Activated CD8-positive, alpha-beta T cell treated with anti-CD3 and anti-CD28 coated beads, Interleukin-2, amount 10 ng/mL, durations not matched to agents 7 days and 5 days (primary cell): ENCODE measurements at places on chromosomes 5 and 9.
A peak's percentile ranks its signal among the peaks of the same experiment; 100 is the strongest.

DNA sequence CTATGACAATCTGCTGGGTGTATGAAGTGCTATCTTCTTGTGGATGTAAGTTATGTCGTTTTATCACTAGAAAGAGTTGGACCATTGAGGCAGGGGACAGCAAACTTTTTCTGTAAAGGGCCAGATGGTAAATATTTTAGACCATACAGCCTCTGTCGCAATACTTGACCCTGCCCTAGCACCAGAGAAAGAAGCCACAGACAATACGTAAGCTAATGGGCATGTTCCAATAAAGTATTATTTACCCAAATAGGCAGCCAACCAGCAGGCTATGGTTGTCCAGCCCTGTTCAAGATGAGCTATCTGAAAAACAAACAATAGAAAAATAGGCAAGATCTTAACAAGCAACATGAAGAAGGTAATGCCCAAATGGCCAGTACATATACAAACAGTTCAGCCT is 36.4 kb downstream of the MTX3 start:
- H3K27me3 ChIP-seq, result peaks cover 4% of the 10 kb centered on the region
- DNase-seq, result no peak
- no peak overlapping the region for H3K27ac ChIP-seq
- no peaks in the 10 kb centered on the region for H3K36me3 ChIP-seq
- no peaks in the 10 kb centered on the region for H3K4me1 ChIP-seq

DNA sequence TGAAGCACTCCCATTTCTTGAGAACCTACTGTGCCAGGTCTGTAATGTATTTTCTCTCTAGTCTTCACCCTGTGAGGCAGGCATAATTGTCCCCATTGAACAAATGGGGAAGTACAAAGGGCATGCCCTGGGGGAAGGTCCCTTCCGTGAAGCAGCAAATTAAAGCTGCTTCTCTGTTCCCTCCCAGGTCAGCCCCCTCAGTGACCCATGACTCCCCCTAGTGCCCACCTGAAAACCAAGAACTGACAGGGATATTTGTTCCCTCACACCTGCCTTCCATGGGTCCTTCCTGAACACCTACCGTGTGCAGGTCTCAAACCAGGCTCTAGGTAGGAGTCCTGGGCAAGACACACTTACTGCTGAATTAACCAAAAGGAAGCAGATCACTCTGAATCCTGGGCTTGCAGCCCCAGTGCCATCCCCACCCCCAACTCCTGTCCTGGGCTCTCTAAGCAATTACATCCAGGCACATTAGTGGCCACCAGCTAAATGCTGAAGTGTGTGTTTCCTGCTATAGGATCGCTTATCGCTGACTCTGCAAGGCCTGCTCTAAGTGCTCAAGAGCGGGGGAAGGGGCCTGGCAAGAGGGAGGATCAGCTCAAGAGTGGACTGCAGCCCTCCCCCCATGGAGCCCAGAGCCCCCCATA is 254.8 kb downstream of the CDK5RAP2 start:
- DNase-seq, result no peak
- no peaks in the 10 kb centered on the region for H3K36me3 ChIP-seq

GRCh38 chr5:122073018-122073417 is 5.0 kb downstream of the LOX start:
- peaks cover 27% of the 10 kb centered on the region for H3K27me3 ChIP-seq
- no peaks in the 10 kb centered on the region for H3K36me3 ChIP-seq
- no peak for DNase-seq
- peaks cover 12% of the 10 kb centered on the region for H3K4me1 ChIP-seq

DNA sequence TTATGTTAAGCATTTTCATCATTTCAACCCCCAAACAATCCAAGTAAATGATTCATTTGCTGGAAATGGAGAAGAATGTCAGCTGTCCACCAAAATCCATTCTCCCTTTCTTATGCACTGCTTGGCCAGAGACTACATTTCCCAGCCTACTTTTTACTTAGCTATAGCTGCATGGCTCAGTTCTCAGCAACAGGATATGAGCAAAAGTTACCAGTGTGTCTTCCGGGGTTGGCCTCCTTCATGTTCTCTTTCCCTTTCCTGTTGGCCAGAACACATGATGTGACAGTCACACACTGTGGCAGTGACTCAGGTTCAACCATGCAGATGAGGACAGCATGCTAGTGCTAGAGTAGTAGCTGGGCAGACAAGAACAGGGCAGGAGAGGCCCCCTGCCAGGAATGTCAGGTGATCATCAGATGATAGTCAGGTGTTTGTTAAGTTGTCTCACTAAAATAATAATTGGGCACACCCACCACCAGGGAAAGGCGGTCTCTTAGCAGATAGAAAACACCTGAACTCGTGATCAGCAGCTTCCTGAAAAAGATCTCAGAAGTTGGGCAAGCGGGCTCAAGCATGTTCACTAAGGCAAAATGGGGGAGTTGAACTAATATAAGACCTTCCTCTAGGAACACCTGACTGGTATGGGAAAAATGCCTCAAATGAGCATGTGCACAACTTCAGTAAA is 12.2 kb downstream of the GPR150 start:
- DNase-seq, result peak; percentile 85
- no peak overlapping the region for H3K4me3 ChIP-seq
- H3K27ac ChIP-seq, result peak overlapping the region; percentile 91
- peaks cover 12% of the 10 kb centered on the region for H3K27me3 ChIP-seq

GRCh38 chr5:108729242-108729615 is 18.5 kb upstream of the FER start:
- H3K27me3 ChIP-seq, result peaks cover 53% of the 10 kb centered on the region
- no peak for DNase-seq
- peaks cover 17% of the 10 kb centered on the region for H3K4me1 ChIP-seq
- no peak overlapping the region for H3K4me3 ChIP-seq
- H3K36me3 ChIP-seq, result no peaks in the 10 kb centered on the region

DNA sequence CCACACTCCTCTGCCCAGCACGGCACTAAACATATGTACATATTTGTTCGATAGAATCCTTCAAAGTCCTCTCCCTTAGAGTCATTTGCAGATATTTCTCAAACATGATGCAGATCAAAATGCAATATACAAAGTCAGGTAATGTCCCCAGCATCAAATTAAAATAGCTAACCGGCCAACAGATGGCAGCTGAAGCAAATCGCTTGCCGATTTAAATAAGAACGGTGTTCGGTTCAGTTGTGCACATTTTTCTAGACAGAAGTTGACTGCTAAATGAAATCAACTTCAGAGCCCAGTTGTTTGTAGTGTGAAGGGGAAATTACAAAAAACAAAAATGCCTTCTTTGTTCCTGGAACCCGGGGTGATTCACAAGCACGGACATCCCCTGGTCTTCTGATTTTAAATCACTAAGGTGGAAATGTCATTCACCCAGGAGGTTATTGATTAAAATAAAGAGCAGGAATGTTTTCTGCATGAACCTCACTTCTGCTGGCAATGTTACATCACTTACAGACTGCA is 219.2 kb downstream of the EBF1 start:
- DNase-seq, result no peak
- H3K36me3 ChIP-seq, result no peaks in the 10 kb centered on the region
- peaks cover 4% of the 10 kb centered on the region for H3K4me1 ChIP-seq
- H3K27ac ChIP-seq, result no peak overlapping the region
- H3K27me3 ChIP-seq, result no peaks in the 10 kb centered on the region

DNA sequence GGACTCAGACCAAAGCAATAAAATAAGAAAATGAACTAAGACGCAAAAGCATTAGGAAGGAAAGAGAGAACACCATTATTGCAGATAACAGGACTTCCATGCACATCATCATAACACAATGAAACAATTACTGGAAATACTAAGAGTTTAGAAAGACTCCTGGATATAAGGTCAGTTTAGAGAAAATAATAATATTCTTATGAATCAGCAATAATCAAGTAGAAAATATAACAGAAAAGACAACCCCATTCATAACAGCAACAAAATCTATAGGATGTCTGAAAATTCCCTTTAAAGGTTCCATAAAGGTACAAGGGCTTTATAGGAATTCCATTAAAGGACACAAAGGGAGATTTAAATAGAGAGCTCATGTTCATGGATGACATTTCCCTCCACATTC is 73.0 kb downstream of the SPTLC1 start:
- H3K4me3 ChIP-seq, result no peak overlapping the region
- no peaks in the 10 kb centered on the region for H3K27me3 ChIP-seq
- no peaks in the 10 kb centered on the region for H3K4me1 ChIP-seq
- no peak overlapping the region for H3K27ac ChIP-seq
- no peak for DNase-seq

- H3K27ac ChIP-seq, result no peak overlapping the region
- H3K4me3 ChIP-seq, result no peak overlapping the region
- no peaks in the 10 kb centered on the region for H3K4me1 ChIP-seq
Measured at GRCh38 chr9:32255026-32255425, 129.4 kb upstream of the ACO1 start.

- H3K27me3 ChIP-seq, result no peaks in the 10 kb centered on the region
- H3K4me3 ChIP-seq, result no peak overlapping the region
- DNase-seq, result no peak
- peaks cover 36% of the 10 kb centered on the region for H3K4me1 ChIP-seq
- no peak overlapping the region for H3K27ac ChIP-seq
Measured at GRCh38 chr9:113154471-113154870, 3.7 kb downstream of the SLC31A2 start.

GRCh38 chr9:91341258-91341746 is 20.4 kb downstream of the AUH start:
- H3K27ac ChIP-seq, result no peak overlapping the region
- H3K4me3 ChIP-seq, result no peak overlapping the region
- no peaks in the 10 kb centered on the region for H3K27me3 ChIP-seq
- peaks cover 31% of the 10 kb centered on the region for H3K4me1 ChIP-seq

GRCh38 chr5:86570427-86571083 is 47.2 kb upstream of the COX7C start:
- DNase-seq, result no peak
- no peaks in the 10 kb centered on the region for H3K4me1 ChIP-seq
- H3K36me3 ChIP-seq, result no peaks in the 10 kb centered on the region
- no peak overlapping the region for H3K27ac ChIP-seq
- no peaks in the 10 kb centered on the region for H3K27me3 ChIP-seq
- no peak overlapping the region for H3K4me3 ChIP-seq

DNA sequence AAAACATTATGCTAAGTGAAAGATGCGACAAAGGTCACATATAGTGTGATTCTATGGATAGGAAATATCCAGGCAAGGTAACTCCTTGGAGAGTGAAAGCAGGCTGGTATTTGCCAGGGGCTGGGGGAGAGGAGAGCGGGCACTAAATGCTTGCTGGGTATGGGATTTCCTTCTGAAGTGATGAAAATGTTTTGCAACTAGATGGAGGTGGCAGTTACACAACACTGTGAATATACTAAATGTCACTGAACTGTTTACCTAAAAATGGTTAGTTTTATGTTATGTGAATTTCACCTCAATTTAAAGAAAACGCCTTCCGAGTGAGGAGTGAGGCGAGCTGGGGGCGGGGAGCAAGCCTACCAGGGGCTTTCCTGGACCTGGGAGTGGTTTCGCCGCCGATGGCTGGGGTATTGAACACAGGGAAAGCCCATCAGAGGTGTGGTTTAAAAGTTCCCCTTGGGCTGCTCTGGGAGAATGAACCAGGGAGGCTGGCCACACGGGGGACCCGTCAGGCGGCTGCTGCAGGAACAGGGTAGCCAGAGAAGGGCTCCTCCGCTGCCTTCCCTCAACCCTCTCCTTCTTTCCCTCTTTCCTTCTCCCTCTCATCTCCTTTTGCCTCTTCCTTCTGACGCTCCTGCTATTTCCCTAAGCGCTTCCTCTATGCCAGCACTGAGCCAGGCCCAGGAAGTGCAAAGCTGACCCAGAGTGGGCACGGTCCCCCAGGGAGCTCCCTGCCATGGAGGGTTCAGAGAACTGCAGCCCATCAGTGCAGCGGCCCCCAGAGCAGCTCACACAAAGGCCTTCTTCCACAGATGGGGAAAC is 4.9 kb downstream of the AKNA start:
- peak overlapping the region; percentile 95 for H3K27ac ChIP-seq
- peaks cover 53% of the 10 kb centered on the region for H3K4me1 ChIP-seq
- DNase-seq, result peak; percentile 67
- H3K36me3 ChIP-seq, result peaks cover 97% of the 10 kb centered on the region
- H3K27me3 ChIP-seq, result no peaks in the 10 kb centered on the region

DNA sequence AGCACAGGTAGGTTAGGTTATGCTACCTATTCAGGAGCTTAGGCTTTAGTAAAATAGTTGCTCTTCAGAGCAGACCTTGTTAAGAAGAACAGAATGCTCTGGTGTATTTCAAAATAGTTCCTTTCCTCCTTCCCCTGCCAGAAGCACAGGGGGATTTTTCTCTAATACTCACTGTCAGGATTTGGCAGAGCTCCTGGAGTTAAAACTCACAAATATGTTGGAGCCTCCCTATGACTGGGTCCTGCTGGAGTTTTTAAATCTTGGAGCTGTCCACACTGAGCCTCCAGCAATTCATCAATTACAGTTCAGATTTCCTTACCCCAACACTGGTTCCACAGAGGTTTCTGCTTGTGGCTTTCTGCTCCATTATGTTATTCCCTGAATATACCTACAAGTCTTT is 1233.8 kb upstream of the WWC1 start:
- no peaks in the 10 kb centered on the region for H3K4me1 ChIP-seq
- no peak overlapping the region for H3K4me3 ChIP-seq
- no peak for DNase-seq
- H3K27me3 ChIP-seq, result no peaks in the 10 kb centered on the region
- H3K27ac ChIP-seq, result no peak overlapping the region

DNA sequence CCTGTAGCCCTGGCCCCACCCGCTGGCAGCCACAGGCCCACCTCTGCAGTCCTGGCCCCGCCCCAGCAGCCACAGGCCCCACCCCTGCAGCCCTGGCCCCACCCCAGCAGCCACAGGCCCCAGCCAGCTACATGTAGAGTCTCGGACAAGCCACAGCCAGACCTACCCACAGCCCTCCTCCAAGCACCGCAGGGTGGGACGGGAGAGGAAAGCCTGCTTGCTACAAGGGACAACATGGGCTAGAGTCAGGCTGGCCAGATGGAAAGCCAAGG is 49.5 kb upstream of the SARDH start:
- H3K27ac ChIP-seq, result no peak overlapping the region
- no peaks in the 10 kb centered on the region for H3K27me3 ChIP-seq
- H3K4me1 ChIP-seq, result peaks cover 20% of the 10 kb centered on the region
- no peaks in the 10 kb centered on the region for H3K36me3 ChIP-seq
- H3K4me3 ChIP-seq, result no peak overlapping the region

GRCh38 chr9:85432599-85432998 is 309.2 kb downstream of the AGTPBP1 start:
- H3K27ac ChIP-seq, result no peak overlapping the region
- H3K4me3 ChIP-seq, result no peak overlapping the region
- no peaks in the 10 kb centered on the region for H3K36me3 ChIP-seq
- no peaks in the 10 kb centered on the region for H3K4me1 ChIP-seq

DNA sequence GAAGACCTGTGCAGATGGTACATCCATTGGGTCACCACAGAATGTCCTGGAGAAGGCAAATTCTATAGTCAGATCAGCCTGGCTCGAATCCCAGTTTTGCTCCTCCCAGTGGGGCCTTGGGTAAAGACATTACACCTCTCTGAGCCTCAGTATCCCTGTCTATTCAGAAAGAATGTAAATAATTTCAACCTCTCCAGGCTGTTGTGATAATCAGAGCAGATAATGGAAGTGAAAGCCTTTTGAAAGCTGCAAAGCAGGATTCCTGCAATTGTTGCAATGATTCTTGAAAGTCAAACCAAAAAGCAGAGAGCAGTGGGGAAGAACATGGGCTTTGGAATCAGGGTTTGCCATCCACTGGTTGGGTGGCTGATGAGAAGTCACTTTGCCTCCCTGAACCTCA is 63.2 kb downstream of the LHX2 start:
- no peak overlapping the region for H3K27ac ChIP-seq
- DNase-seq, result no peak
- no peak overlapping the region for H3K4me3 ChIP-seq
- no peaks in the 10 kb centered on the region for H3K36me3 ChIP-seq
- H3K4me1 ChIP-seq, result no peaks in the 10 kb centered on the region
